ENCODE measurements at places on chromosomes 11 and 22. TPM values are rescaled to one million over a fixed set of nuclear protein-coding genes. Genes with fewer than 3 reads are reported as not detected.

DNA sequence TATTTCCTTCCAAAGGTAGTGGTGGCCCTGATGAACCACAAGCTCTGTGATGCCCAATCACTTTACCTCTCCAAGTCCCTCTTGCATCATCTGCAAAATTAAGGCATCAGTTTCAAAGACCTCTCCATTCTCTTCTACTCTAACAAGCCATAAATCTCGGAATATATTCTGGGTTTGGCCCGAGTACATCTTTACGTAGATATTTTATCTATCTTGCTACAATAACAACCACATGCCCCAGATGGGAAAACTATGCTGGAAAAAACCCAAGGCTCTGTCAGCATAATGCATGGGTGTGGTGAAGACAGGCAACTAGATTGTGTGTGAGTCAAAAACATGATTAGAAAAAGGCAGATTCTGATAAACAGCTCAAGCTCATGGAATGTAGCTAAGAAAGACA is 228.2 kb upstream of the BLID start:
- DNase-seq, result peak; percentile 65

DNA sequence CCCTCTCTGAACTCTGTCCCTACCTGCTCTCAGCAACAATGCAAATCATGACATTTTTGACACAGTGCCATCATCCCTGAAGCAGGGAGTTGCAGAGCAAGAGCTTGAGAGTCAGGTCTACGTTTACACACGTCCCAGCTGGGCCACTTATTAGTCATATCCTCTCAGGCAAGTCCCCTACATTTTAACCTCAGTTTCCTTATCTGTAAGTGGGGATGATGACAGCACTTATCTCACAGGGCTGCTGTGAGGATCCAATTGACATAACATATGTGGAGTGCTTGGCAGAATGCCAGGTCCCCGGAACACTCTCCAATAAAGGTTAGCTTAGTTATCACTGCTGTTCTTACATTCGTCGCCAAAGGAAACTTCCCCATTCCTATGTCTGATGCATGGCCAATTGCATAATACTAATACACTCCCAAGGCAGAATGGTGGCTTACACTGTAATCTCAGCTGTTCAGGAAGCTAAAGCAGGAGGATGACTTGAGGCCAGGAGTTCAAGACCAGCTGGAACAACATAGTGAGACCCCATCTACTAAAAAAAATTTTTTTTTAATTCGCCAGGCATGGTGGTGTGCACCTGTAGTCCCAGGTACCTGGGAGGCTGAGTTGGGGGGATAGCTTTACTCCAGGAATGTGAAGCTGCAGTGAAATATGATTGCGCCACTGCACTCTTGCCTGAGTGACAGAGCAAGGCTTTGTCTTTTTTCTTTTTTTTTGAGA is 16.6 kb downstream of the ASCC2 start:
- DNase-seq, result peak; percentile 97

DNA sequence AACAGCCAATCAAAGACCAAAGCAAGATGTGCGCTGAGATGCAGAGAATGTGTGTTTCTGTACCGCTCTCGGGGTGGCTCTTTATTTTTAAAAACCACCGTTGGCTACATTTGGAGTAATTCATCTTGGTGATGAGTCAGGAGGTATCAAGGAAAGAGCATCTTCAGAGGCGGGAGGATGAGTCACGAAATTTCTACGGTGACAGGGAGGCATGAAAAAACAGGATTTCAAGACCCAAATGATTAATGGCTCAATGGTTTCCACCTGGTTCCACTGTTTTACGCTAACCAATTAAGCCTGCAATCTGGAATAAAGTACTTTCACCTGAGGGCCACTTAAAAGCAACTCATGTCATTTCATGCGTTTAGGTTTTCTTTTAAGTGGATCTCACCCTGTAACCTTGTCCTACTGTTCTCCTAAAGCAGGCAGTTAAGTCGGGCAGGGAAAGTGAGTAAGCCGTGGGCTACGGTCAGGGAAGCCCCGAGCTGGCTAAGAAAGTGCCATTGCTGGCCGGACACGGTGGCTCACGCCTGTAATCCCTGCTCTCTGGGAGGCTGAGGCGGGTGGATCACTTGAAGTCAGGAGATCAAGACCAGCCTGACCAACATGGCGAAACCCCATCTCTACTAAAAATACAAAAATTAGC is 74.6 kb downstream of the CELSR1 start:
- DNase-seq, result peak; percentile 94

DNA sequence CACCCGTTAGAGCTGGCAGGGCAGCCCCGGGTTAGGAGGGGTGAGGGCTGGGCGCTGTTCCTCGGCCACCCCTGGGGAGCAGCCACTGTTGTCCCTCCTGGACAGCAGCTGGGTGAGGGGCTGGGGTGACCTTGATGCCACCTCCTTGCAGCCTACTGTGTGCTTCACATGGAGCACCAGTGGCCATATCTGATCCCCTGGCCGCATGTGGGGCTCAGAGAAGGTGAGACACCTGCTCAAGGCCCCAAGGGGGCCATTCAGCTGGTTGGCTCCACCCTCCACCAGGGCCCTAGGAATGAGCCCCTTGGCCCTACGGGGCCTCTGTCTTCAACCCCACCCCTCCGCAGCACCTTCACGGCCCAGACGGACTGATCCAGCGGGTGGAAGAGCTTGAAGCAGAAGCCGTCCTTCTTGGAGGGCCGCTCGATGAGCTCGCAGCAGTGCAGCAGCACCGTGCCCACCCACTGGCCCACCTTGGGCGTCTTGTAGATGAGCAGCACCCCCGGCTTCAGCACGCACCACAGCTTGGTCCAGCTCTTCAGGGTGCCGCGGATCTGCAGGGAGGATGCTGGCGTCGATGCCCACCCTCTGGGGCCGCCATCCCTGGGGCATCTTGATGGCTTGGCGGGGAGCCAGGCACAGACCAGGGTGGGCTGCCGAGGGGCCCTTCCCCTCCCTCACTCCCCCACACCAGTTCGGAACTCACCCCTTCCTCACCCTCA is 44.9 kb downstream of the OSBPL5 start:
- no peak for DNase-seq

DNA sequence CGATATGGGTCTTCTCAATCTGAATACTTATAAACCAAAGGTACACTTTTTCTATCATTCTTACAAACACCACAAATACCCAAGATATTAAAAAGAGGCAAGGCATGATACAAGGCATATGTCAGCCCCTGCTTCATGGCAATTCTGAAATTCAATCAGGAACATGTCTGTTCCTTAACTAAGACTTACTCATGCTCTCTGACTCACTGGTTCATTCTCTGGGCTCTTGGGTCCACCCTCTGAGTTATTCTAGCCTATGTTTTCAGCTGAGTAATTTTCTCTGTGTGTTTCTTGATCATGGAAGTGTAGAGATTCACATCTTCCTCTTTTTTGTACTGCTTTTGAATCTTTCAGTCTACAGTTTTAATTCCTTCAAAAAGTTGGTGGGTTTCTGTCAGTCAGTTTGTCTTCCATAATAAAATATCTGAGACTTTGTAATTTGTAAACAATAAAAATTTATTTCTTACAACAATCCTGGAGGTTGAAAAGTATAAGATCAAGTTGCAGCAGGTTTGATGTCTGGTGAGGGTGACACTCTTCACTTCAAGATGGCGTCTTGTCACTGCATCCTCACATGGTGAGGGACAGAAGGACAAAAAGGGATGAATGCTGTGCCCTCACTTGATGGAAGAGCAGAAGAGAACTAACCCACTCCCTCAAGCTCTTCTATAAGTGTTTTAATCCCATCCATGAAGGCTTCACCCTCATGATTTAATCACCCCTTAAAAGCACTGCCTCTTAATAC is 211.7 kb downstream of the FAM76B start:
- peak; percentile 89 for DNase-seq

- peak; percentile 52 for DNase-seq
Measured at GRCh38 chr11:119567688-119568582, 145.0 kb upstream of the THY1 start.

DNA sequence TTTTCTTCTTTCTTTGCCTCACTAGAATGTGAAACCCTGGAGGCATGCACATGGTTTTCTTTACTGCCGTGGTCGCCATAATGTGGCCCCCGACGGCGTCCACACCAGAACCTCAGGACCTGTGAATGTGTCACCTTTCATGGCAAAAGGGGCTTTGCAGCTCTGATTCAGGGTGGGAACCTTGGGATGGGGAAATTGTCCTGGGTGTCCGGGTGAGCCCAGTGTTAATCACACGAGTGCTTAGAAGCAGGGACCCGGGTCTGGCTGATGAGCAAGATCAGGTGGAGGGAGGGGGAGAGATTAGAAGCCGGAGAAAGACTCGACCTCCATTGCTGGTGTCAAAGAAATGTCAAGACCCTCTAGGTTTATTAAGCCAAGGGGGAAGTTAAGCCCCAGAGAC is 74.7 kb upstream of the SHISAL1 start:
- DNase-seq, result no peak

GRCh38 chr11:91366816-91367215 is 857.8 kb upstream of the FAT3 start:
- no peak for DNase-seq

DNA sequence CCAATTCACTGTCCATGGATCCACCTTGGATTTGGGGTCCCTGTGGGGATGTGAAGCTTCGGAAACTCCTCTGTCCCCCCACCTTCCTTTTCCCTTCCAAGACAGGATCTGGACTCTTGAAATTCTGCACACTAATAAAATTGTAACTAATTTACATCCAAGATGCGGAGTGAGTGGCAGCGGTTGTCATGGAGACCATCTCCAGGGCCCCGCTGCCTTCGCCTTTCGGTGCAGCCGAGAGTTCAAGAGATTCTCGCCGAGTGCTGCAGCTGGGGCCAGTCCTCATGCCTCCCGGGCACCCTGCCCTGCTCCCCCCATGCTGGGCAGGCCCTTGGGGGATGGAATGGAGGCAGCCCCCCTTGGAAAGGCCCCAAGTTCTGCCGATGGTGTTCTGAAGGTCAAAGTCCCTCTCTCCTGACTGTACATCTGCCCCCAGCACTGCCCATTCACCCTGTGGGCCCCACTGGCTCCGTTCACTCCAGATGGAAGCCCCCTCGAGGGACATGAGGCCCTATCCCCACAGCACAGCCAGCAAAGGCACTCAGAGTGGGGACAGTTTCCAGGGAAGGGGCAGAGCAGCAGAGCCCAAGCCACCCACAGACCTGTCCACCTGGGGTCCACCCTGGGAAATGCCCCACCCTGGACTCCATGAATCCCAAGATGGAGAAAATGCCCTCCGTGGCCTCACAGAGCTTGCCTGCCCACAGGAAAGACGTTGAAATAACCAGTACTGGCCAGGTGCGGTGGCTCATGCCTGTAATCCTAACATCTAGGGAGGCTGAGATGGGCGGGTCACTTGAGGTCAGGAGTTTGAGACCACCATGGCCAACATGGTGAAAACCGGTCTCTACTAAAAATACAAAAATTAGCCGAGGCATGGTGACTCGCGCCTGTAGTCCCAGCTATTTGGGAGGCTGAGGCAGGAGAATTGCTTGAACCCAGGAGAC is 25.9 kb downstream of the IGLL1 start:
- no peak for DNase-seq

- DNase-seq, result no peak
Measured at GRCh38 chr11:65036931-65037330, 4.1 kb upstream of the SAC3D1 start.

- DNase-seq, result no peak
Measured at GRCh38 chr11:22742157-22742613, 75.8 kb downstream of the GAS2 start.

GRCh38 chr11:42462558-42463310 is 849.1 kb upstream of the API5 start:
- DNase-seq, result peak; percentile 70

DNA sequence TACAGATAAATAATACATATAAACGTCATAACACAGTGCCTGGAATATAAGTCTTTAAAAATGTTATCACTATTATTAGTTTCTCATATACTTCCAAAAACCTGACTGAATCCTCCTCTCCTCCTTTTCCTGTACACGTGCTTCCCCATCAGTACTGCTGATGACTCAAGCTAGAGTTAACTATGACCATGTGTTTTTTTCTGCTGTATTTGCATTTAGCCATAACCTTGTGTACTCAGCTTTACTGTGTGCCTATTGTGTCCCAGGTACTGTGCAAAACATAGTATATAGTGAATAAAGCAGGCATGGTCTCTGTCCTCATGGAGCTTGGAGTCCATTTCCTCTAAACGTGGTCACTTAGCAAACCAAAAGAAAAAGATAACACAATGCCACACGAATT is 56.5 kb upstream of the ARHGAP32 start:
- peak; percentile 51 for DNase-seq

DNA sequence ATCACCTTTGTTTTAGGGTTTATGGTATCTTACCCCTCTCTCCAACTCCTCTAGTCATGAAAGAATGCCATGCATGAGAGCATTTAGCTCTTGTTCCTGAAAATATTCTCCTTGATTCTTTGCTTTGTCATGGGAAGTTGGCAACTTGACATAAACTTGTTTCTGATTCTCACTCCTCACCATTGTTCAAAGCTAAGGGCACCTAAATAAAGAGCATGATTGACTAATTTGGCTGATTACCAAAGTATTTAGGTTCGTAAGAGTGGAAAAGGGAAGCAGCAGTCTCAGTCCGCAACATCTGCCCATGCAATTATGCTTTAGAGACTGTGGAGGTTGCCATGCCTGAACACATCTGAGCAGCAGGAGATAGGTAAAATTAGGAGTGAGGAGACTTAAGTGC is 26.4 kb downstream of the OR52K1 start:
- DNase-seq, result no peak

GRCh38 chr11:14212986-14213385 is 146.0 kb downstream of the RRAS2 start:
- no peak for DNase-seq

The BEST1 gene
- total RNA-seq, result 0.91 TPM

DNA sequence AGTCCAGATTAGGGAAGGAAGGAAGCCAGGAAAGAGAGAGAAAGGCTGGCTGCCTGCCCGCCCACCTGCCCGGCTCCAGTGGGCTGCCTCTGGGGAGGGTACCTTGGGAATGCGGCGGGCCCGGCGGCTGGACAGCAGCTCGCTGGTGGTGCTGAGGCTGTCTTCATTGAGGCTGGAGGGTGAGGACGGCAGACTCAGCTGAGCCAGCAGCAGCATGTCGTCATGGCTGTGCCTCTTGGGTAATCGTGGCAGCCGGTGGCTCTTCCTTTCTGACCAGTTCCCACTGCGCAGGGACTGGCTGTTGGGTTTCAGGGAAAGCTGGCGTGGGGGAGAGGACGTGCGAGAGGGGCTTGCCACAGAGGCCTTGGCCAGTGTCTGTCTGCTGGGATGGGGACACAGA is 32.9 kb downstream of the RPL27A start:
- DNase-seq, result no peak

GRCh38 chr11:46247659-46248058 is 29.8 kb upstream of the CREB3L1 start:
- peak; percentile 66 for DNase-seq

The GGTLC2 gene
- not detected for total RNA-seq

The FOLR1 gene
- 1.6 TPM for total RNA-seq

- peak; percentile 71 for DNase-seq
Measured at GRCh38 chr11:1307163-1307870, 2.1 kb downstream of the TOLLIP start.

The OR4D5 gene
- total RNA-seq, result not detected

The SERPINH1 gene
- 519 TPM for total RNA-seq

DNA sequence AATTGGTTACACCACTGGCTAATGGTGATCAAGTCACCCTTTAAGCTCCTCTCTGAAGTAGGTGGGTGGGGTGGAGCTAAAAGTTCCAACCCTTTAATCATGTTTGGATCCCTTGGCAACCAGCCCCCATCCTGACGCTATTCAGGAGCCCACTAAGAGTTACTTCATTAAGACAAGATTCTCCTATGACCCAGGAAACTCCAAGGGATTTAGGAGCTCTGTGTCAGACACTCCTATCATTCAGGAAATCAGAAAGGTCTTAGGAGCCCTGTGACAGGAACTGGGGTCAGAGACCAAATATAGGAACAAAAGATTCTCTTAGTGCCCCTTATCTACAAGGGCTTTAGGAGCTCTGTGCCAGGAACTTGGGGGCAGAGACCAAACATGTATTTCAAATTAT is 141.3 kb downstream of the ATG16L2 start:
- DNase-seq, result no peak

GRCh38 chr11:76695771-76696170 is 25.2 kb upstream of the LRRC32 start:
- no peak for DNase-seq

Data from mammary epithelial cell (primary cell).